Ecto neural progenitor cell (in vitro differentiated cells): ENCODE measurements at places on chromosomes 3 and 15.

GRCh38 chr3:81962396-81962795 lies 201.0 kb upstream of the GBE1 start:
- no peak for DNase-seq

GRCh38 chr15:66409565-66410108 lies 22.9 kb downstream of the MAP2K1 start:
- DNase-seq = no peak

GRCh38 chr15:64753480-64754185 lies 21.8 kb downstream of the RBPMS2 start:
- DNase-seq = no peak

GRCh38 chr15:91055548-91056331 lies 33.3 kb upstream of the VPS33B start:
- DNase-seq = peak; percentile 77

- no peak for DNase-seq
These were observed 31.4 kb upstream of the GABRB3 start for GRCh38 chr15:26804063-26804804.

DNA sequence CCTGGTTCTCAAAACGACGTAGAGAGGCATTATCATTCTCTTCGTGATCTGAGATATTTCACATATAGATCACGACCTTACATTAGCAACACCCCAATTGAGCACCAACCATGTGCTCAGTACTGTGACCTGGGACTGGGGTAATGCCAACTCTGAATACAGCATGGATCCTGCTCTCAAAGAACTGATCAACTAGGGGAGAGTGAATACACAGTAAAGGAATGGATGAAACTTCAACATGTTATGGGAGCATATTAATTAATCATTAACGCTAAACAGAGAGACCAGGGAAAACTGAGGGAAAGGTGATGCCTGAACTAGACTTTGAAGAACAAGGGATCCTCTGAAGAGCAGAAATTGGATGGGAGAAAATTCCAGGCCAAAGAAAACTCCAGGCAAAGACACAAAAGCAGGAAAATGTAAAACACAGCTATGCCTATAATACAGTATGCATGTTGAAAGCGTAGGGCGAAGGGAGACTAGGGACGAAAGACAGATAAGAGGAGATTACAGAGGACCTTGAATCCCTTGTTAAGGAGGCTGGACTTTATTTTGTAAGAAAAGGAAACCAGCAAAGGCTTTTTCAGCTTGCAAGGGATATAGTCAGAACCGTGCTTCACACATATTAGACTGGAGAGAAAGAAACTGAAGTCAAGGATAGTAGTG lies 105.7 kb downstream of the ANO10 start:
- no peak for DNase-seq

- DNase-seq = peak; percentile 66
These were observed 5.8 kb upstream of the TOPAZ1 start for GRCh38 chr3:44235604-44236484.

- no peak for DNase-seq
These were observed 71.9 kb downstream of the ANXA2 start for GRCh38 chr15:60325905-60326304.

- DNase-seq = no peak
These were observed 5.7 kb downstream of the APH1B start for GRCh38 chr15:63283126-63283525.

DNA sequence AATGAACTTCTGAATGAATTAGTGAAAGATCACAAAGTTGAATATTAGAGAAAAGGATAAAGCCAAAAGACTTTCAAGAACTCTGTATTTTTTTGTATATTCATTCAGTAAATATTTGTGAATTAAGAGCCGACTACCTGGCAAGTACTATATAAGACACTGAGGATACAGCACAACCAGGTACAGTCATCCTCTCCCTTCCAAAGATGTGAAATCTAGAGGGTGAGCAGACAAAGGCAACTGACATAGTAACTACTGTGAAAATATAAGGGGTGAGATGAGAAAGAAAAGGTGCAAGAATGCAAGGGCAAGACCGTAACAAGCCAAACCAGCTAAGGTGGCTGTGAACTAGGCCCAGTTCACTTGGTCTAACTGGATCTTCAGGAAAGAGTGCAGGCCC lies 974.6 kb upstream of the CFAP20DC start:
- DNase-seq = no peak

- DNase-seq = no peak
These were observed 349.0 kb downstream of the MCTP2 start for GRCh38 chr15:94580211-94580885.

DNA sequence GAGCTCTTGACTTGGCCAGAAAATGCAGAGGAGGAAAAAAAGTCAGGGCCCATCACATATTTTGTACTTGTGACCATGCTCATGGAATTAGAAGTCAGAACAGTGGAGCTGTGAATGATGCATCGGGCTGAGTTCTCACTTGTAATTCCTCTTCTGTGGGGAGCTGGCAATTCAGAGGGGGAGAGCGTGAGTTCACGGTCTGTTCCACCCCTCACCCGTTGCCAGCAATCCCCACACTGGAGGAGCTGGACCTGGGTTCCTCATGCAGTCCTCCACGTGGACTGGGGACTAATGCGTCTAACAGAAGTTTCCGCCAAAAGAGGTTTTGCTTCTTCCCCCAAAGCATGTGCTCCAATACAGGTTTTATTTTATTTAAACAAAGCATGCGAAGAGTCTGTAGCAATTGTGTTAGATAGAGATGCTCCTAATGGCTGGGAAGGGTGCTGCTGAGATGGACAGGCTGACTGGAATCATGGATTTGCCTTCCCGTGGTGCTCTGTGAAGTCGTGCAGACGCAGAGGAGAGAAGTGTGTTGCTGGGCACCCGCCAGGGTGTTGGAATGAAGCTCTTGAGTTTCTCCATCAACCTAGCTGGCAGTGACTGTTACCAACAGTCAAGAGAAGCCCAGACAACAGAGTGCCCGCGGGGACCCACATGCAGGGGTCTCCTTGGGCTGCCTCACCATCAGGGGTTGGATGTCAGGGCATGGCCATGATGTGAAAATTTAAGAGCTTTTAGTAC lies 77.4 kb upstream of the PCSK6 start:
- no peak for DNase-seq

- no peak for DNase-seq
These were observed 456.5 kb upstream of the GOLIM4 start for GRCh38 chr3:168552251-168552650.

DNA sequence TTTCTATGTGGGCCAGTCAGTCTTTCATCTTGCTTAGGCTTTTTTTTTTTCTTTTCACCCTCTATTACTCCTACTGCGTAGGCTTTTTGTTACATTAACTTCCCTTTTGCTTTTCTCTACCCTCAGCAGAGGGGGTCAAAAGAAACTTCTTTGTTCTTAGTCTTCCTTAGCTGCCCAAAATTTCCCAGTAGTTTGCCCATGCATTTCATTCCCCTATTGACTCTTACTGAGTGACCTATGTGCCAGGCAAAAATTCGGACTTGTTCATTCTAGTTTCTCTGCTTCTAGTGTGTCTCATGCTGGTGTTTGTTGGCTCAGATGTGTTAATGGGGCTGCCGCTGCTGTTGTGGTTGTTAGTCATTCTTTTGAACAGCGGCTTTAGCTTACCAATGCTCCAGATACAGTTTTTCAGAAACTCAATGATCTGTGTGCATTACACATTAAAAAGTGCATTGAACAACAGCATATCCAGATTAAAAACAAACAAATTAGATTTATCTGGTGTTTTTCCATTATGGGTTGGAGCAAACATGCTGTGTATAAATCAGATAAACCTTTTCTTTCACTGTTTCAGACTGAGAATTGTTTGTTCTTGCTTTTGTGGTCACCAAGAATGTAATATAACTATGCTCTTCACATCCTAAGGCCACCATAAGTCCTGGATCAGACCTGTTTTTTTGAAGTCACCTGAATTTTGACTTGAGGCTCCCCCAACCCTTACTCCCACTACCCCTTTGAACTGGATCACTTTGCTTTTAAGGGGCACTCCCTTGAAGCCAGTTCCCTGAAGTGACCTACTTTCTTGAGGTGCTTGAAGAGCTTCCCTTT lies 43.1 kb downstream of the PDE8A start:
- no peak for DNase-seq

DNA sequence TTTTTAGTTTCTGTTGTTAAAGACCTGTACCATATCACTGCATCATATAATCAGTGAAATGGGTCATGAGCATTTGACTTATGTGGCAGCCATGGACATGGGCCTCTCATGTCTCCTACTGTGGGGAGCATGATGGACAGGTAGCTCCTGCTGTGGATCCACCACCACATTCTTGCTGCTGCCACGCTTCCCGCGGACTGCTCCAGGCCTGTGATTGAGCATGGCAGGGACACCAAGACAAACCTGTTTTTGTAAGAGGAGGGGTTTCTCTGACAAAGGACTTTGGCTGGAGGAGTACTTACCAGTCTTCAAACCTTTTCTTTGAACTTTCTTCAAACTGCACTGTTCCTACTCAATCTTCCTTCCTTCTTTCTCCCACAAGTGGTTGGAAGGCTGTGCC lies 17.9 kb upstream of the P2RY14 start:
- no peak for DNase-seq

GRCh38 chr3:98021830-98022560 lies 13.1 kb downstream of the GABRR3 start:
- no peak for DNase-seq

- peak; percentile 33 for DNase-seq
These were observed 57.3 kb upstream of the RASA2 start for GRCh38 chr3:141429371-141430035.

- DNase-seq = no peak
These were observed 244.3 kb downstream of the CHL1 start for GRCh38 chr3:440826-441225.

- no peak for DNase-seq
These were observed 201.5 kb upstream of the IL12A start for GRCh38 chr3:159787178-159787574.

DNA sequence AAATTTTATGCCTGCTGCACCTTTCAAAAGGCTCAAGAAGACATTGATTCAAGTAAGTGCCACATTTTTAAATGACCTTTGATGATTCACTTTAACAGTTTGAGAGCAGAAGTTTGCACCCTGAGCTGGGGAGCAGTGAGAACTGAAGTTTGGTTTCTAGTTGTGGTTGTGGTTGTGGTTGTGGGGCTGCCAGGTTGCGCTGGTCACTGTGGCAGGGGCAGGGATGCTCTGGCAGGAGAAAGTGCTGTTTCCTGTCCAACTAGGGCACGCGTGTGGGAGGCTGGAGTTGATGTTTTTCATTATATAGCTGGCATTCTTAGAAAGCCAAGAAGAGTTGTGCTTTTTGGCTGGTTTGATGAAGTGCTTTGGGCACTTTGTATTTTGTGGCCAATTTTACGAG lies 339.7 kb upstream of the NR2F2 start:
- no peak for DNase-seq

DNA sequence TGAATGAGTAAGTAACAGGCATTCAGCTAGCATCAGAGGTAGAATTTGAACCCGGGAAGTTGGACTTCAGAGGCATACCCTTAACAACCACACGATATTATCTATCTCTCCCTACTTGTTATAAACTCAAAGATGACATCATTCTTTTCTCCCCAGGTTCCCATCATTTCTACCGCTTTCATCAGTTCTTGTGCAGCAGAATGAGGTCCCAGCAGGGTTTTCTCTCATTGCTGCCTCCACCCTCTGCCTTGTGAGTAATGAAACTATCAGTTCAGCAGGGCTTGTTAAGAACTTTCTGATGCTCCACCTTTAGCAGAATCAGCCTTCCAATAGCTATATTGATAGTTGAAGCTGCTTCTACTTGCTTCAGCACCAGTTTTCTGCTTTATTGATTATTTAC lies 487.5 kb upstream of the KCNMB2 start:
- DNase-seq = no peak

DNA sequence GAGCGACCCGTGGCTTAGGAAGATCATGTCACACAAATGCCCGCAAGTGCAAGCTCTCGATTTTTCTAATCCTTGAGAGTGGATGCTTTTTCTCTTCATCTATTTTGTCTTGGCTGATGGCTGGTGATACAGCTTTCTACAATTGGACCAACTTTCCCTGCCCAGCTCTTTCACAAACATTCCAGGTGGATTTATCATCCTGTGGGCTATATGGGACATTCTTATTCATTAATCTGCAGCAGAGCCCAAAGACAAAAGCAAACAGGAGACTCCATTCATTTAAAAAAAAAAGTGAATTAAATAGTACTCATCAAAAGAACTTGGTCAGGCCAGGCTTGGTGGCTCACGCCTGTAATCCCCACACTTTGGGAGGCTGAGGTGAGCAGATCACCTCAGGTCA lies 14.2 kb upstream of the TSEN2 start:
- no peak for DNase-seq

DNA sequence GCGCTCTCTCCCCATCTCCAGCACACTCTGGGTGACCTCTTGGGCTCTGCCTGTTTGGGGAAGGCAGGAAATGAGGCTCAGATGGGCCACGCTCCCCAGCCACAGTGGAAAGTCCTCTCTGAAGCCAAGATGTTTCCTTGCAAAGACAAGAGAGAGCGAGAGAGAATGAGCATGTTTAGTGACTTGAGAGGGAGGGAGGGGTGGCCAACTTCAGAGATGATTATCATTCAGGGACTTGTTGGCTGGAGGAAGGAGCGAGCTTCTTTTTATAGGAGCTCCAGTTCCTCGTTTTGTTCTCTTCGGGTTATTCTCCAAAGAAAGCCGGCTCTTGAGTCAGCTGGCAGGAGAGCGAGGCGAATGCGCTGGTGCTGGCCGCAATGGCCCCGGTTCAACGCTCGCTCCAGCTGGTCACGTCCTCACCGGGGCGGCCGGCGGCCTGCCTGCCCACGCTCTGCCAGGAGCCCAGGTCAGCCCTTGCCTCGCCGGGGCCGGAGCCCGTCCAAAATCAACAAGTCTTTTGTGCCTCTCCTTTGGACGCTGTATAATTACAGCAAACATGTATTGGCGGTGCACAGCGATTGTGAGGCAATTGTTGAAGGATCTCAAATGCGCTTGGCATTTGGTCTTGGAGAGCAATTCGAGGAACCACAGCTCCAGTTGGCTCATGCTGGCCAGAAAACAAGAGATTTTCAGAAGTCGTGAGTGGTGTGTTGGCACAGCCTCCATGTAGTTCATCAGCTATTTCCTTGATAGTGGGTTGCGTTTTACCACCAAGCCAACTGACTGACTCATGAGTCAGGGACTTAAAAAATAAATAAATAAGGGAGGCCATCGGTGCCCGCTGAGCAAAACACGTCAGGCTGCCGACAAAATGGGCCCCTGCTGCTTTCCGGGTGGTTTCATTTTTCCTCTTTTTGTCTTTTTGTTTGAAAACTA lies 288.6 kb downstream of the UACA start:
- DNase-seq = no peak

- no peak for DNase-seq
These were observed 185.7 kb upstream of the ZPLD1 start for GRCh38 chr3:102248981-102249705.

DNA sequence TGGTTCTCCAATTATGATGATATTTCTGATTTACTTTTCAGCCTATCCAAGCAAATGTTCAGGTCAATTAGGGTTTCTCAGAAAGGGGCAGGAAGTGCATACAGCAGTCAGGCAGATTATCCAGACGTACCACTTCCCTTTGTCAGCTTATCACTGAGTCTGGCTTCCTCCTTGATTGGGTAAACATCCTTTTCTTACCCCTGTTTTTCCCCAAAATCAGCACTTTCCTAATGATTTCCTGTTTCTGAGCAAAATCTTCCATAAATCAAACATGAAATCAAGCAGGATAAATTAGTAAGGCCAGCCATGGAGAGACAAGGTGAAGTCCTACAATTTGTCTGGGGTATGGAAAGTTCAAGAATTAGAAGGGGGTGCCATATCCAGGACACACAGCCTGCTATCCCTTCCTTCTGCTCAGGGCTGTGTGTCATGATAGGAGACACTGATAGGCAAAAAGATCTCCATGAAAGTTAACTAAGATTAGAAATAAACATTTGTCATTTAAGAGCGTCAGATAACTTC lies 29.0 kb downstream of the ADIPOQ start:
- DNase-seq = no peak

- no peak for DNase-seq
These were observed 116.7 kb upstream of the PRTG start for GRCh38 chr15:55859681-55860080.
